Upper lobe of left lung (tissue), 6 donors: ENCODE measurements at places on chromosomes 4 and X. TPM values are rescaled to one million over a fixed set of nuclear protein-coding genes. Genes with fewer than 3 reads are reported as not detected.

Gene LINC00632
- total RNA-seq = 18.3 TPM

DNA sequence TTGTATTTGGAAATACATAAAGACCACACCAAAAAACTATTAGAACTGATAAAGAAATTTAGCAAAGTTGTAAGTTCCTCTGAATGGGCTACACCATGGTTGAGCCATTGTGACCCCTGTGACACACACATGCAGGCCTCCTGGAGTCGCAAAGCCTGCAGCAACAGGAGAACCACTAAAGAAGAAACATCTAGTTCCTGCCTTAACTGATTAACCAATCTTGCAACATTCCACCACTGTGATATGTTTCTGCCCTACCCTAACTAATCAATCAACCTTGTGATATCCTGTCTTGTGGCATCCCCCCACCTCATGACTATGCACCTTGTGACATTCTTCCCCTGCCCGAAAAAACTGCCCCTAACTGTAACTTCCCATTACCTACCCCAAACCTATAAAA, 401.8 kb downstream of the PRDM5 start:
- H3K4me1 ChIP-seq = no peaks in the 10 kb centered on the region
- no peaks in the 10 kb centered on the region for H3K27me3 ChIP-seq
- no peaks in the 10 kb centered on the region for H3K36me3 ChIP-seq
- H3K4me3 ChIP-seq = no peak overlapping the region

DNA sequence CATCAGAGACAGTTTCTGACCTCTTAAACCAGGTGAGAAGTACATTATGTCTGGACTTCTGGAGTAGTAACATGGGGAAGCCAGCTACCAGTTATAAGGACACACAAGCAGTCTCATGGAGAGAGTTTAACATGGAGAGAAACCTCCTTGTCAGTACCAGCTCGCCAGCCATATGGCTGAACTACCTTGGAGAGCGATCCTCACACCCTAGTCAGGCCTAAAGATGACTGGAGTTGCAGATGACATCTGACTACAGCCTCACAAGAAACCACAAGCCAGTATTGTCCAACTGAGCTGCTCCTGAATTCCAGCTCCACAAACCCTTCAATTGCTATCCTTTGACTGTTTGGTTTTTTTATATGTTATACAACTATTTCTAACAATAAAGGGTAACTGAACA, 49.8 kb downstream of the PDHA2 start:
- H3K4me1 ChIP-seq = no peaks in the 10 kb centered on the region
- H3K36me3 ChIP-seq = no peaks in the 10 kb centered on the region
- no peak for DNase-seq
- no peak overlapping the region for H3K4me3 ChIP-seq
- H3K27ac ChIP-seq = no peak overlapping the region

DNA sequence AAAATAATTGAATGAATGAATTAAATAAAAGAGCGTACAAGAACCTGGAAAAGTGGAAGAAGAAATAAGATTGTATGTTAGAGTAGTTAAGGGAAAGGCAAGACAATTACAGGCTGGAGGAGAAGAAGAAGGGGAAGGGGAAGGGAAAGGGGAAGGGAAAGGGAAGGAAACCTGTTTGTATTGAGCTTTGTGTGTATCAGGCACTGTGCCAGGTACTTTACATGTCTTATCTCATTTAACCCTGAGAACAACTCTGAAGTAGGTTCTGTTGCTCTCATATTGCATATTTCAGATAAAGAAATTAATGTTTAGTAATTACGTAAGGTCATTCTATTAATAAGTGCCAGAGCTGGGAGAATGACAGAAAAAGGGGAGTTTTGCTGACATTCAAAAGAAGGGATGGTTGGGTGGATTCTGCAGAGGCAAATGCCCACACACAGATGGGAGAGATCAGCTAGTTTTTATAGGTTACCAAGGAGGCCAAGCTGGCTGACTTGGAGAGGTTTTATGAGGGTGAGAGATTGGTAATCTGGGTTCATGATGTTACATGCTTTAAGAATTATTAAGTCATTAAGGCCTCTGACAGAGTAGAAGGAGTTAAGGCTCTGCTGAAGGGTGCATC, 92.3 kb upstream of the LCORL start:
- DNase-seq = no peak
- H3K27ac ChIP-seq = no peak overlapping the region
- no peaks in the 10 kb centered on the region for H3K36me3 ChIP-seq
- no peak overlapping the region for H3K4me3 ChIP-seq
- no peaks in the 10 kb centered on the region for H3K27me3 ChIP-seq

Gene FOXR2
- total RNA-seq = not detected
